NCI-H2029 treated with DMSO at 0.1 percent for 48 hours (cell line): ENCODE measurements at places on chromosomes 6 and 20.

DNA sequence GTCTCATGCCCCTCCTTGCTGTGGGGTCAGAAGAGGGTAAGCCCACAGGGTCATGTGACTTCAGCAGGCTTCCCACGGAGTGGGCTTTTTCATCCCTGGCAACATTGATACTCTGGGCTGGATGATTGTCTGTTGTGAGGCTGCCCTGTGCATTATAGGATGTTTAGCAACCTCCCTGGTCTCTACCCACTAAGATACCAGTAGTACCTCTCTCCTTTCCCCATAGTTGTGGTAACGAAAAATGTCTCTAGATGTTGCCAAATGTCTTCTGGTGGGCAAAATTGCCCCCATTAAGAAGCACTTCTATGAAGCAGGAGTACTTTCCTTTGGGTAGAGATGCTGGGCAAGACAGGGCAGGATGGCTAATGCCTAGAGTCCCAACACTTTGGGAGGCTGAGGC is 232.5 kb upstream of the ZNF217 start:
- no peak for DNase-seq

DNA sequence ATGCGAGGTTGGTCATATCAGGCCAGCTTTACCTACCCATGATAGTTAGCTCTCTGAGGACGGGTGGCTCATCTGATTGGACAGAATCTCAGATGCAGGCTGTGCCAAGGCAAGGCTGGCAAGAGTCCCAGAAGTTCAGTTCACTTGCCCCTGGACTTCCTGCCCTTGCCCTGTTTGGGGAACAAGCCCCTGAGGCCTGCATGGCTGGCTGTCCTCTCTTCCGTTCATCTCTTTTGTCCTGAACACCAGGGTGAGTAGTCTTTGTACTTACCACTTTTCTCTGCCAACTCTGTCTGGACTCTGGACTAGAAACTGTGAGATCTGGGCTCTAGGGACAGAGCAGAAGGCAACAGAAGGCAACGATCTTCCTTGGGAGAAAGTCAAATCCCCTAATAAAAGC is 769.9 kb downstream of the QKI start:
- DNase-seq: no peak

DNA sequence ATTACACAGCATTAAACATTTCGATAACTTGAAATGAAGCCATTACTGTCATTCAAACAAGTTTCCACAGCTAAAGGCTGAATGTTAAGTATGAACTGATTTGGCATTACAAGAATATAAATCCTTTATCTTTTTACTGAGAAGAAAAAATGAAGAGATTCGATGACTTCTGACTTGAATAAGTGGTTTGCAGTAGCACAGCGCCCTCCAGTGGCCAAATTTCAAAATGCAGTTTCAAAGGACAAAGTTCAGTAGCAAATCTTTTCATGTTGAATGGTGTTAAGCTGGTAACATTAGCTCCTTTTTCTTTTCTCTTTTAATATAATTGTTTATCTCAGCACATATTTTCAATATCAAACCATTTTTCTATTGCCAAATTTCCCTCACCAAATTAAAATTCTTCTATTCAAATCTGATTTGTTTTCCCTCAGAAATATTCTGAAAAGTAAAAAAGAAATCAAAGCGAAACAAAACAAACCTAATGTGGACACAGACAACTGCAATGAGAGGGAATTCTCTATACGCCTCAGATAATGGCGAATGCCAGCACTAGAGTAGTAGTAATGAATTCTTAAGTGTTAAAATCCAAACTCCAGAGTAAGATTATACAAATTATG is 145.7 kb downstream of the BTBD9 start:
- no peak for DNase-seq

- DNase-seq: no peak
Observed at GRCh38 chr6:119484598-119484997, 135.0 kb upstream of the MAN1A1 start.
